ENCODE measurements at places on chromosomes 4 and X.

DNA sequence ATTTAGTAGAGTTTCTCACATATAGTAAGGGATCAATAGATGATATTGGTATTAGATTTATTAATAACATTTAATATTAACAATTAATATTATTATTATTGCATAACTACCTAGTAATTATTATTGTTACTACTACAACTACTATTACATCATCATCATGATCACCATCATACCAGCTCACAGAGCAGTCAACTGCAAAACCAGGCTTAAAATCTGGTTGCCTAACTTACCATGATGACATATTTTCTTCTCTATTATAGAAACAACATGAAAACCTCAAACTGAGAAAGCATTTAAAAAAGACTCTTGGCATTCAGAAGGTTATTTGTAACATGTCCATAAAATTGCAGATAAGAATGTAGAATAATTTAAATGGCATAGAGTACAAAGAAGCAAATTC, 247.0 kb upstream of the TTC29 start:
- DNase-seq, result no peak

DNA sequence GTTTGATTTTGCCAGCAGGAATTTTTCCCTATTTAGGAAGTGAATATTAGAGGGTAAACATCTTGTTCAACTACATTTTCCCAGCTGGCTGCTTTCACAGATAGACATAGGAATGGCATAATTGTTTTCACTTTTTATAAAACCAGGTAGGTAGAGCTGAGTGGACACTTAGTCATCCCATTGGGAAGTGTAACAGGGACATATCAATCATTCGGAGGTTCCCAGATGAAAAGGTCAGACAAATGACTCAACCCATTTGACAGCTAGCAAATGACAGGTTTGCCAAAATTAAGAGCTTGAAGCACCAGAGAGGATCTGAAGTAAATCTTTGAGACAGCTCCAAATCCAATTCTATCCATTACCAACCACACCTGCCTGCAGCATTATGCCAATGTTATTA, 205.3 kb downstream of the SLC39A8 start:
- DNase-seq, result no peak

- no peak for DNase-seq
Measured at GRCh38 chr4:174055344-174055743, 228.1 kb downstream of the FBXO8 start.

- DNase-seq, result no peak
Measured at GRCh38 chrX:19958552-19959486, 32.0 kb downstream of the BCLAF3 start.

DNA sequence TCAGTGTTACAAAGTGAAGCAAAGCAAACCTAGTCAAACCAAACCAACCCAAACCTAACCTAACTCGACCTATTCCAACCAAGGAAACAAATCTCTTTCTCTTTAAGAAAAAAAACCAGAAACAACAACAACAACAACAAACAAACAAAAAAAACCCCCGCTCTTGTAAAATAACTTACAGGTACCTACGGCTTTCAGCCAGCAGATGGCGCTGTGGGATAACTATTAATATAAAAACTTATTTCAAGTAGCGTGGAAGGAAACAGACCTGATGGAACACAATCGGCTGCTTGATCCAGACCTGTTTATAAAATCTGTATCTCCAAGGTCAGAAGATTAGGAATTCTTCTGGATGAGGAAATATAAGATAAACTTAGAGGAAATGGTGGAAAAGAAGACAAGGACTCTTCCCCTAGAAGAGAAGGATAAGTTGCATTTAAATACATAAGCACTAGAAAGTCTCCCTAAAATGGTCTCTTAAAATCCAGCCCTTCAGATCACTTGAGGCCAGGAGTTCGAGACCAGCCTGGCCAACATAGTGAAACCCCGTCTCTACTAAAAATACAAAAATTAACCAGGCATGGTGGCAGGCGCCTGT, 34.4 kb upstream of the CDKL5 start:
- DNase-seq, result peak; percentile 89

GRCh38 chrX:112645774-112646173, 34.0 kb downstream of the LHFPL1 start:
- DNase-seq, result no peak

All from posterior cingulate gyrus (tissue), 11 donors.